ENCODE measurements at places on chromosomes 5 and 9.

DNA sequence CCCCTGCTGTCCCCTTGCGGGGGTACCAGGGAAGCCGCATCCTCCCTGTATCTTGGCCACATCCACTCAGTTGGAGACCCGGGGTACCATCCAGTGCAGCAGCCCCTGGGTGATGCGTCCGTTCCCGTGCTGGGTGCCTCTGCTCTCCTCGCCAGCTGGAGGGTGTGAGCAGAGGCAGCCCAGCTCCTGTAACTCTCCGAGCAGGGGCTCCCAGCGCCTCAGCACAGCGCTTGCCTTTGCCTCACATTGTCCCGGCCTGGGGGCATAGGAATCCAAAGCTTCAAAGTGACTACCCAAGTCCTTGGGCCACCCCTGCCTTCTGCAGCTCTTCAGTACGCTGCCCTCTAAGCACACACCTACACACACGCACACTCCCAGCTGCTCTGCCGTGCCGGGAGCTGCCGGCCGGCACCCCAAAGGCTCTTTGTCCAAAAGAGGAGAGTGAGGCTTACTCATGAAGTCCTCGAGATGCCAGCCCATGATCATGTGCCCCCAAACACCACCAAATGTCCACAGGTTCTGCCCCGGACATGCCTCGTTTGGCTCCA, 733 bp downstream of the ANGPTL2 start:
- DNase-seq, result no peak

- no peak for DNase-seq
These were observed 67.8 kb upstream of the GABRB2 start for GRCh38 chr5:161614342-161614741.

DNA sequence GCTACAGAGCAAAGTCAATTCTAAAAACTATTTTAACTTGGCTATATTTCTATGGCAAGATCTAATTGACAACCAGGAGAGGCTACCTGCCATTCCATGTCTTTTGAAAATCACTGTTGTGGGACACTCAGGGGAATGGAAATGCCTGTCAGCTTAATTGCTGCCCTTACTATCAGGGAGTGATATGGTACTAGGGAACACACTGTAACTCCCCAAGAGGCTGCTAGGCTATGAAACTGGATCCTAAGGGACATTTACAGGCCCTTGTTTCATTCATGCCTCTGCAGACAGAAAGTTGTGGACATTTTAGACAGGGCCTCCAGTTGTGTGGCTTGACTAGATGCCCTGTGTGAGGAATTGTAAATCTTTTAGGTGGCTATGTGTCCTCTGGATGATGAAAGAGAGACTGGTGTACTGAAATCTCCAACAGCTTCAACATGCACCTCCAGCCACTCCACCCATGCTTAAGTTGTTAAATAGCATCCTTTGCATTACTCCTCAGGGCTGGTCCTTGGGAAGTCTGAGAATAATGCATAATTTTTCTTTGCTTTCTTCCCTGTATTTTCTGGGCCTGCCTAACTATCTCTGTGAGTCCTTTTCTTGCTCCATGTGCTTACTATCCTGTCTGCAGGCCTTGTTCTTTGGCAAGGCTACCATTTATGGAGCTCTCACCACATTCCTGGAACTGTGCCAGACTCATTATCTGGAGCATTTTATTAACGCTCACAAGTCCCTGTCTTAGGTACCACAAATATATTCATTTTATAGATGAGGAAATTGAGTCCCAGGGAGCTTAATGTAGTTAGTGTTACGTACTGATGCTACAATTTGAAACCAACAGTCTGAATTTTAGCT, 3.2 kb downstream of the MROH2B start:
- peak; percentile 71 for DNase-seq

DNA sequence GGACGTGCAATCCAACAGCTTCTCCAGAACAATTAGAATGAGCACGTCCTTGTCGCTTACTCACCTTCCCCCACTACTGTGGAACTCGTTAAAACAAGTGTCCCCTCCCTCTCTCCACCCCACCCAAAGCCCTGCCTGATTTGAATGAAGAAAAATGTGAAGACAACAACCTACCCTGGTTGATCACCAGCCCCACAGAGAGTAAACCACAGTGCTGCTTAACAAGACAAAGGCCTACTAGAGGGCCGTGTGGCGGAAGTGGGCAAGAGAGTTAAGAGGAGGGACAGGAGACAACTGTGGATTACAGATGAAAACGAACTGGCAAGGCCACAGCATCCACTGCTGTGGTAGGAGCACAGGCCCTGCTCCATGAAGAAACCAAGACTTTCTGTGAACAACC, 51.1 kb downstream of the CDK5RAP2 start:
- no peak for DNase-seq

- no peak for DNase-seq
These were observed 69.3 kb downstream of the PTPN3 start for GRCh38 chr9:109428854-109429253.

DNA sequence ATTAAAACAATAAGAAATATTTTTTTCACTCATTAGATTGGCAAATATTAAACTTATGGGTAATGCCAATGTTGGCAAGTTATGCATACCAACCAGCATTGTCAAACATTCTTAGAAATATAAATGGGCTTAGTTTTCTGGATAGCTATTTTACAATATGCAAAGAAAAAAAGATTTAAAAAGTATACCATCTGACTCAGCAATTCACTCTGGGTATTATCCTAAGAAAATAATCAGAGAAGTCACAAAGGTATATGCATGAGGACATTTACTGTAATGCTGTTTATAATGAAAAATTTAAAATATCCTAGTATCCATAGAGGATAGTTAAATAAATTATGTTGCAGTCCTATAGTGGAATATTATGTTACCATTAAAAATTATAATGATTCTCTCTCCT, 57.4 kb upstream of the PTPDC1 start:
- DNase-seq, result no peak

- no peak for DNase-seq
These were observed 32.6 kb downstream of the CDKN2A start for GRCh38 chr9:21961569-21961968.

DNA sequence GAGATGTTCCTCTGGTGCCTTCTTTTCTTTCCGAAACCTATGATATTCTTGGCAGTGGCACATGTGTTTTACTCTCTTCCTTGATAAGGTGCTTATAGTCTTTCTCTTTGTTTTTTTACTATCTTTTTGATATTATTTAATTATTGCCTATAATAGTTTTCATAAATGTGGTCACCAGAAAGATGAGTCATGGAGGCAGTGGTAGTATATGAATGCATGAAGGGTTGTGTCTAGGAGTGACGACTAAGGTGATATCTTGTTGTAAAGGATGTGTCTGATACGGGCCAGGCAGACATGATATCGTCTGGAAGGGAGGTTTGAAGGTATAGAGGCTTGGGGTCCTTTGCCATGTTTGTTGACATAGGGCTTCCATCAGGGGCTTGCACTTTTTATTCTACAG, 36.8 kb downstream of the SLC44A1 start:
- no peak for DNase-seq

GRCh38 chr9:87433853-87434252, 63.8 kb upstream of the DAPK1 start:
- DNase-seq, result no peak

DNA sequence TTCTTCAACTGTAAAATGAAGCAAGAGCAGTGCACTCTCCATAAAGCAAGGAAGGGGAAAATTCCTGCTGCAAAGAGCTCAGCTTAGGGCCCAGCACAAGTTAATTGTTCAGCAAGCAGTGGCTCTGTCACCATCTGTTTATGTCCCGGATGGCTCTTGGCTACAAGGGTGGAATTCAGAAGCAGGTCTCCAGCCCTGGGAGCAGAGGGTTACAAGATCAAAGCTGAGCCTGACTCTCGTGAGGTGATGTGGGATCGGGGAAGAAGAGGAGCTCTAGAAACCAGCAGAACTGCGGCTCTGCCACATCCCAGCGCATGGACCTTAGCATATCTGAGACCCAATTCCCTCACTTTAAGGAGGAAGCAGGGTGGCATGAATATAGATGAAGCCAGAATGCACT, 25.2 kb upstream of the OLFM1 start:
- no peak for DNase-seq

- DNase-seq, result no peak
These were observed 1999.3 kb downstream of the MAT2B start for GRCh38 chr5:165504674-165505073.

- DNase-seq, result no peak
These were observed 106.1 kb upstream of the ALDH1B1 start for GRCh38 chr9:38286357-38286756.

DNA sequence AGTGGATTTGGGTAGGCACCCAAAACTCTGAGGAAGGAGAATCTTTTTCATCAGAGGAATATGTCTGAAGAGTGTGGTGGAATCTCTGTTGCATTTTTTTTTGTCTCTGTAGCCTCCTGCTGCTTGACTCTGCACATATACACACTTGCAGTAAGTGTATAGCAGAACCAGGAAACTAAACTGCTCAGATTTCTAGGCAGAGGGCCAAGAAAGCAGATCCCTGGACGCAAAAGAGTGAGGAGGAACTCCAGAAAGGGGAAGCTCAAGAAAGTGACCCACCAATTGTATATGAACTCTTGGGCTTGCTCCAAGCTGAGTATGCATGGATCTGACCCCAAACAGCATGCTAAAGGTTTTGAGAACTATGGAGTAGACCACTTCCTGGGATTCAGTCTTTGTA, 181.8 kb downstream of the GADD45G start:
- DNase-seq, result no peak

GRCh38 chr9:88753691-88754367, 218.9 kb downstream of the NXNL2 start:
- DNase-seq, result no peak

- peak; percentile 35 for DNase-seq
These were observed 184.8 kb downstream of the PBX3 start for GRCh38 chr9:125932012-125932411.

DNA sequence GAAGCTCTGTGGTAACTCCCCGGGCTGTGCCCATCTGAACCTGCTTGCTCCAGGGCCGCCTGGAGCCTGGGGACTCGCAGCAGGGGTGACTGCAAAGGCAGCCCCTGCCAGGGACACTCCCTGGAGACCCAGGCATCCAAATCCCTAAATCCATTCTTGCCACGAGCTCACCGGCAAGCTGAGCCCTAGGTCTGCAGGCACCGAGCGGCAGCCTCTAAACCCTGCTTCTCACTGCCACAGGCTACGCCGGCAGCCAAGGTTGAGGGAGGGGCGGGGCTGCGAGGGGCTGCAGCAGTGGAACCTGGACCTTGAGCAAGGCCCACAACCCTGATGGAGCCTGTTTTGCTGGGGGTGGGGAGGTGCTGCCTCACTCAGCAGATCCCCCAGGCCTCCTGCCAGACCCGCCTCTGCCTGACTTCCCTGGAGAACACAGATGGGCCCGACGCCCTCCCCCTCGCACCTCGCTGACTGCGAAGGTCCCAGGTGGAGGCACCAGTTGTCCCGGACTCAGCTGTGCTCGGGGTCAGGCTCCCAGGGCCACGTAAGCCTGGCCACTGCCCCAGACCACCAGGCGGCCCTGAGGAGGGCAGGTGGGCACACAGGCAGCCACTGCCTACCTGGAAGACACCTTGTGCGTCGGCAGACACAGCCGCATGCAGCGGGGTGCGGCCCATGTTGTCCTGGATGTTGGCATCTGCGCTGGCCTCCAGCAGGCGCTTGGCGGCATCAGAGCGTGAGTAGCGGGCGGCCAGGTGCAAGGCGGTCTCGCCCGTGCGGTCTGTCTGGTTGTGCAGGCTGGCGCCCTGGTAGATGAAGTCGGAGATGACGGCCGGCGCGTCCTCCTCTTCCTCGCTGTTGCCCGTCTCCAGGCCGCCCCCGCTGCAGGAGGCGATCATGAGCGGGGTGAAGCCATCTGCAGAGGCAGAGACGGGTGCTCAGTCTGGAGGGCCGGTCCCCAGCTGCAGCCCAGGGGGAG, 17.4 kb upstream of the SEC16A start:
- DNase-seq, result peak; percentile 29

- no peak for DNase-seq
These were observed 37.5 kb upstream of the SH3TC2 start for GRCh38 chr5:149100331-149100730.

DNA sequence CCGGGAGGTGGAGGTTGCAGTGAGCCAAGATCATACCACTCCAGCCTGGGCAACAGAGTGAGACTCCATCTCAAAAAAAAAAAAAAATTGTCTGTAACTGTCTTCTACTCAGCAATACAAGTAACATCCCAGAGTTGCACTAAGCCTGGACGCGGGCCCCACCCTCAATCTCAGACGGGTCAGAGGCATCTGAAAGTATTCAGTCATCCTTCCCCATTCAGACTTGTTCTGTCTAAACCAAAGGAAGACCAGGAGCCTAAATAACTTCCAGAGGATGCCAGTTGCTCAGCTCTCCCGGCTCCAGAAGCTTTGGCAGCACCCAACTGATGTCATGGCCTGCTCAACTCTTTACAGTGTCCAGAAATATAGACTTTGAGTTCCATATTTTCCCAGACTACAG, 218.6 kb downstream of the AUH start:
- no peak for DNase-seq

- no peak for DNase-seq
These were observed 148.3 kb downstream of the ESM1 start for GRCh38 chr5:54837093-54837492.

GRCh38 chr5:98638701-98639100, 134.8 kb upstream of the RGMB start:
- no peak for DNase-seq

GRCh38 chr9:23586906-23587305, 239.1 kb downstream of the ELAVL2 start:
- no peak for DNase-seq

DNA sequence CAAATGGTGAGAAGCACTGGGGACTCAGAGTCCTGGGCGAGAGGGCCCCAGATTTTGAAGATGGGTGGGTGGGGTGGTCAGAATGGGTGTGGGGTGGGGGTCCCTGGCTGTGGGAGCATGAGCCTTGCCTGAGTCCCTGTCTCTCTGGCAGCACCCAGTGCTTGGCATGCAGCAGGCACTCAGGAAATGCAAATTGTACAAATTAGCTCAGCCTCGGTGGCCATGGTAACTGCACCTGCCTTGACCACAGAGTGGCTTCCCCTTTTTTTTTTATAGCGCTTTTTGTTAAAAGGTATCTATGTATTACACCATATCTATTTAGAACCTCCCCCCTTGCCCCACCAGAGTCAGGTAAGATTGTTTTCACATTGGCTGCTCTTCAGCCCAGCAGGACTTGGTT, 19.2 kb upstream of the PITX1 start:
- DNase-seq, result no peak

DNA sequence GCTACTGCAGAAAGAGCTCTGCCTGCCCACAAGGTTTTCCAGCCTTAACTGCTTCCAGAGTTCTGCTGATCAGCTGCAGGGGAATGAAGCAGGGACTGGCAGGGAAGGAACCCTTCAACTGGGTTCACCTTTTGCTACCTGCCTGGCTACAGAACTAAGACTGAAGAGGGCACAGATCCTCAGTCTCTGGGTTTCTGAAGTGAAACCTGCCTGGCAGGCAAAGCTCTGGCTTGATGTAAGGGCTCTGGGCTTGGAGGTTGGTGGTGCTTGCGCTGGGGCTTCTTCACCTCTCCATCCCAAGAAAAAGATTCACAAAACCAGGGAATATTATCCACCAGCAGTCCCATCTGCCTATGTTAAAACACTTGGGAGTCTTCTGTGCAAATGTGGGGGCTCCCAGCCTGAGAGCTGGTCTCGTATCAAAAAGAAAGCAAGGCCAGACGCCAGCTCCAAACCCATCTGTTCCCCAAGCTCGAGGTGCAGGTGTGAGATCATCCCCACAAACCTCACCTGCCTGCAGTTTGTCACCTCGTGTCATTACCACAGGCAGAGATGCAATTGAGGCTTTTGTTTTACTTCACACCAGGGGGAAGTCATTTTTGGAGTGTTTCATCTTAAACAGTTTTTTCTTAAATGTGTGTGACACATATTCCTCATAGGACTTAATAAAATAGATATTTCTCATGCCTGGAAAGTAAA, 58.3 kb downstream of the BNC2 start:
- no peak for DNase-seq

All from NCI-H1694 (cell line).